ENCODE measurements at places on chromosomes 6 and 20.

DNA sequence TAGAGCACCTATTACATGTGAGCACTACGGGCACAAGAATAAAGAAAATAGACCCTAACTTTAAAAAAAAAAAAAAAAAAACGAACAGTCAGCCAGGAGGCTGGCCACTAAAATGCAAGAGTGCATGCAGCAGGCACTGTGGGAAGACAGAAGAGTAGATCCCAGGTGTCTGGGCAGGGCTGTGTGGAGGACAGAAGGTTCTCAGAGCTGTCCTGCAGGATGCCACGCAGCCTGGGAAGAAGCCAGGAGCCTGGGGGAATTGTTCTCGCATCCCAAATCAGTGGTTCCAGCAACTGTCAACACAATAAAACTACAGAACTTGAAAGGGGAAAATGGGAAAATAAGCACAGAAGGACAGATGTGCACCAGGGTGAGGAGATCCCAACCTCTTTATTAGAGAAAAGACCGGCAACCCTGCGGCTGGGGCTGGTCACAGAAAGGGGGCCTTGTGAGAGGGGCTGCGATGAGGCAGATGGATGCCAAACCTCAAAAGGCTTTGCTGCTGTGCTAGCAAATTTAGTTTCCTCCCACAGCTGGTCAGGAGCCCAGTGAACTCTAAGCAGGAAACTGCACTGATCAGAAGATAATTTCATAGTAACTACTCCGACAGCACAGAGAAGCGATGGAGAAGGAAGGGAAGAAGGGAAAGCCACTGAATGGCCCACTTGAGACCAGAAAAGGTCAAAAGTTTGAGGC lies 30.9 kb downstream of the MAP3K5 start:
- DNase-seq = no peak

DNA sequence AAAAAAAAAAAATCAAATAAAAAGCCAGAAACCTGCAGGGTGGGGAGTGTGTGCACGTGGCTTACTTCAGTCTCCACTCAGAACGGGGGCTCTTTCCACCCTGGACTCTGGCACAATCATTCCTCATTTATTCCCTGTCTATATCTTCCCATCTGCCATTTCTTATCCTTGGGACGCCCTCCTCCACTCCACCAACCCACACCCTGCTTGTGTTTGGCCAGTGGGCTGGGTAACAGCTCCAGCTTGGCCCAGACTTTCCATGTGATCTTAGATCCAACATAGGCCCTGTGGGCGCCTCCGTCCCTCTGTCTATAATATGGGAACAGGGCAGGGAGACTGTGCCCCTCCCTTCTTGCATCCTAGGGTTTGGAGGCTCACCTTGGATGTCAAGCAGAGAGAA lies 68.1 kb downstream of the CD40 start:
- no peak for DNase-seq

DNA sequence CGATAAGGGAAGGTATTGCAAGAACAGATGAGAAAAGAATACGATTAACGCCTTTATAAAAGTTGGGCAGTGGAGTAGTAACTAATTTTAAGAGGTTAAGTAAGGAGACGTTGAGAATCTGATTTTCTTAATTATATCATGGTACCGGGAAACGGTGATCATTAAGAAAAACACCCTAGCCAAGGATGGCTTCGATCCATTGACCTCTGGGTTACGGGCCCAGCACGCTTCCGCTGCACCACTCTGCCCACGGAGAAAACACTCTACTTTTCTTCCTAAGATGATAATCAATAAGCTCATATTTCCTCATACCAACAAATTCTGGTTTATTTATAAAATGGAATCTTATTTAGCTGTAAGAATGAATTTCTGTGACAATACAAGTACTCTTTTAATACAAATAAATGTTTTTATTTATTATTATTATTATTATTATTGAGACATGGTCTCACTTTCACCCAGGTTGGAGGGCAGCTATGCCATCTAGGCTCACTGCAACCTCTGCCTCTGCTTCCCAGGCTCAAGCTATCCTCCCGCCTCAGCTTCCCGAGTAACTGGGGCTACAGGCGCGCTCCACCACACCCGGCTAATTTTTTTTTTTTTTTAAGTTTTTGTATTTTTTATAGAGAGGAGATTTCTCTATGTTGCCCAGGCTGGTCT lies 8.3 kb downstream of the POM121L2 start:
- no peak for DNase-seq

DNA sequence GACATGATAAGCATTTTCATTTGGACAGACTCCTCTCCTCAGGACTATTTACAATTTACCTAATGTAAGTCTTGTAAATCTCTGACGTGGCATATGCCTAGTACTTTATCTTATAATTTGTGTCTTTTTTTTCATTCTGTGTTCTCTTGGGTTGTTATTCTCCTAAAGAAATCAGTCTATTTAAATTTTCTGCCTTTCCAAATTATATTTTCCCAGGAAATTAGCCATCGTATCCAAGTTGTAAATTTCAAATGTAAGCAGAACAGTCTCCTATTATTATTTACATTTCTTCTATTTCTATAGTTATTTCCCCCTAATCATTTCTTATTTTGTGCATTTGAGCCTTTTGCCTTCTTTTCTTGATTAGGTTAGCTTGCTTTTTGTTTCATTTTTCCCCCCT lies 17.5 kb upstream of the BCAS4 start:
- no peak for DNase-seq

GRCh38 chr6:136201732-136202131 lies 48.4 kb downstream of the MTFR2 start:
- no peak for DNase-seq

DNA sequence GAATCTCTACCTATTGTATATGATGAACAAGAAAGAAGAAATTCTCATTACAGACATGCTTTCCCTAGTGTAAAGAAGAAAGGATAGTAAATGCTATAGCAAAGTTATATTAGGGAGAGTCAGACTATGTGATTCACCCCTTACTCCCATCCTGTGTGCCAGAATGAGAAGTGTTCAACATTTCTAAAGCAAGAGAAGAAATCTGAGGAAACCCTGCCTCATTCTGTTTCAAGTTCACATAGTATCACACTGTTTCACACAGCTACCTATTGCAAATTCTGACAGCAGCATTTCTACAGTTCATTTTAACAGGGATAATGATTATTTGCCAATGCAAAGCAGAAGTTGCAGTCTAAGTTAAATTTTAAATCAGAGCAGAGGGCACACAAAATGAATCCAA lies 267.2 kb upstream of the TCF21 start:
- no peak for DNase-seq

GRCh38 chr6:15312500-15312899 lies 66.6 kb downstream of the JARID2 start:
- DNase-seq = no peak

- DNase-seq = peak; percentile 21
Measured at GRCh38 chr6:87093651-87094050, 1.3 kb downstream of the CGA start.

DNA sequence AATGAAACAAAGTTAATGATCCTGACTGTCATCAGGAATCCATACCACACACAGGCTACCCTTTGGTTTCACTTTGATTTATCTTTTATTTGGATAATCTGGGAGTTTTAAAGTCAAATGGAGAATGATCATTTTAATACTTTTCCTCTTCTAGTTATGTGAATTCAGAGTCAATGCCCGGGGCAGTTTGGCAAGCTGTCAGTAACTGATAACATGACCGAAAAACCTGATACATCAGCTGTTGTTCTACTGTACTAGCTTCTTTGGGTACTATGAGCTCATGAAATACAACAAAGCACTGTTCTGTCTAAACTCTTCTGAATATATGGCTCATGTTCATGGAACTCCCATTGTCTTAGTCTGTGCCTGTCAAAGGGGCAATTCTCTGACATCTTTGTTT lies 30.2 kb downstream of the KLHL31 start:
- no peak for DNase-seq

- DNase-seq = peak; percentile 64
Measured at GRCh38 chr20:8757146-8757545, 311.7 kb upstream of the PLCB4 start.

DNA sequence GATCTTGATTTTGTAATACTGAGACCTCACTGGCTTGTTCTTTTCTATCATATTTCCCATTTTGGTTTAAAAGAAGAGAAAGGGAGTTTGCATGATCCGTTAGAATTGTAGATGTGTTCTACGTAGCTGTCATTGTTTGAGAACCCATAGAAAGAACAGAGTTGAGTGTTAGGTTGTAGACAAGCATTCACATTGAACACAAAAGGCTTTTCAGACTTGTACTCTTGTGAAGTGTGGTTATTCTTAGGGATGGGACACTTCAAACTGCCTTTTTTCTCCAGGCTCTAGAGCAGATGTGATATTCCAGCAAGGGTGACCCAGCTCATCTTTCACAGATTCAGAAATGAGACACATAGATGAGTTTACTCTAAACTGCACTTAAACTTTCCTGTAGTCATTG lies 19.9 kb downstream of the FOXO3 start:
- DNase-seq = no peak

- no peak for DNase-seq
Measured at GRCh38 chr6:143513410-143513809, 1.9 kb upstream of the FUCA2 start.

GRCh38 chr20:48384147-48384818 lies 443.5 kb downstream of the PREX1 start:
- no peak for DNase-seq
